Activated T-cell treated with anti-CD3 and anti-CD28 coated beads, Interleukin-2, amount 50 U/mL, for 24 hours (primary cell): ENCODE measurements at places on chromosomes 16 and 17.

- no peak for DNase-seq
- H3K27ac ChIP-seq: peak overlapping the region; percentile 19
- H3K4me3 ChIP-seq: peak overlapping the region; percentile 94
- peaks cover 65% of the 10 kb centered on the region for H3K4me1 ChIP-seq
- H3K27me3 ChIP-seq: no peaks in the 10 kb centered on the region
- H3K36me3 ChIP-seq: peaks cover 65% of the 10 kb centered on the region
Observed at GRCh38 chr17:68514831-68515635, 2.8 kb downstream of the PRKAR1A start.

- no peak for DNase-seq
- H3K27ac ChIP-seq: peak overlapping the region; percentile 89
- H3K4me1 ChIP-seq: peaks cover 63% of the 10 kb centered on the region
- H3K4me3 ChIP-seq: peak overlapping the region; percentile 93
- peaks cover 57% of the 10 kb centered on the region for H3K36me3 ChIP-seq
Observed at GRCh38 chr16:4847774-4848587, 700 bp downstream of the UBN1 start.

- peaks cover 25% of the 10 kb centered on the region for H3K27me3 ChIP-seq
- peaks cover 14% of the 10 kb centered on the region for H3K4me1 ChIP-seq
- no peaks in the 10 kb centered on the region for H3K36me3 ChIP-seq
Observed at GRCh38 chr17:32909787-32910369, 18.1 kb upstream of the TMEM98 start.

DNA sequence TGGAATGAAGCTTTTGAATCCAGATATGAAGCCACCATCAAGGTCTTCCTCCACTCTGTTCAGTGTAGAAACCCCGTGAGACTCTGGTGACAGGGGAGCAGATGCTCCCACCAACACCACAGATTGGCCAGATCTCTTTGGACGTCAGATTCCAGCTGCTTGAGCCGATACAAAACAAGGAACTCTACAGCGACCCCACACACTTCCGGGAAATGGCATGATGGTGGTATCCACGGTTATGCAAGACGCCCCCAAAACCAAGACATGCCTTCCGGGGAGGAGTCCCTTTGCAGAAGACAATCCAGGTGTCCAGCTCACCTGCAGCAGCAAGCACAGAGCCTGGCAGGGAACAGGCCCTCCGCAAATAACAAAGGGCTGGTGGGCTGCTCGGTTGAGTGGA is 19.8 kb upstream of the PITPNA start:
- H3K27ac ChIP-seq: no peak overlapping the region
- no peaks in the 10 kb centered on the region for H3K36me3 ChIP-seq
- no peak overlapping the region for H3K4me3 ChIP-seq
- H3K27me3 ChIP-seq: no peaks in the 10 kb centered on the region
- no peak for DNase-seq
- peaks cover 3% of the 10 kb centered on the region for H3K4me1 ChIP-seq

DNA sequence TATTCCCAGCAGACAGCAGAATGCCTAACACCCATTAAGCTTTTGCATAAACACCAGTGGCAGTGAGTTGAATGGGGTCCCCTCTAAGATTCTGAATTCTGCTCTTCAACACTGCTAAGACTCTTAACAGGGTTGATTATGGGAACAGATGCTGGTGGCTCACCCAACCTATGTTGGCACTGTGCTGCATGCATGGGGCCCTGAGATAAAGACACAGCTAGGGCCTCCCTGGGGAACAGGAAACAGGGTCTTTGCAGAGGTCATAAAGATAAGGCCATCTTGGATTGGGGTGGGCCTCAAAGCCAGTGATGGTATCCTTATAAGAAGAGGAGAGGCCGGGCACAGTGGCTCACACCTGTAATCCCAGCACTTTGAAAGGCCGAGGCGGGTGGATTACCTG is 190.8 kb downstream of the SLC39A11 start:
- no peak overlapping the region for H3K4me3 ChIP-seq
- no peaks in the 10 kb centered on the region for H3K4me1 ChIP-seq

DNA sequence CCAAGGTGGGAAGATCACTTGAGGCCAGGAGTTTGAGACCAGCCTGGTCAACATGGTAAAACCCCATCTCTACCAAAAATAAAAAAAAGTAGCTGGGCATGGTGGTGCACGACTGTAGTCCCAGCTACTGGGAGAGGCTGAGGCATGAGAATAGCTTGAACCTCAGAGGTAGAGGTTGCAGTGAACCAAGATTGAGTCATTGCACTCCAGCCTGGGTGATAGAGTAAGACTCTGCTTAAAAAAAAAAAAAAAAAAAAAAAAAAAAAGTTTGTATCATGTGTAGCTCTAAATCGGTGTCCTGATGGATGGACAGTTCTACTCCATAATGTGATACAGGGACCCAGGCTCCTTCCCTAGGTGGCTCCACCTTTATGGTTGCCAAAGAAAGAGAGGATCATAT is 497.1 kb upstream of the RBFOX1 start:
- no peak for DNase-seq
- H3K4me1 ChIP-seq: no peaks in the 10 kb centered on the region
- H3K27me3 ChIP-seq: no peaks in the 10 kb centered on the region

DNA sequence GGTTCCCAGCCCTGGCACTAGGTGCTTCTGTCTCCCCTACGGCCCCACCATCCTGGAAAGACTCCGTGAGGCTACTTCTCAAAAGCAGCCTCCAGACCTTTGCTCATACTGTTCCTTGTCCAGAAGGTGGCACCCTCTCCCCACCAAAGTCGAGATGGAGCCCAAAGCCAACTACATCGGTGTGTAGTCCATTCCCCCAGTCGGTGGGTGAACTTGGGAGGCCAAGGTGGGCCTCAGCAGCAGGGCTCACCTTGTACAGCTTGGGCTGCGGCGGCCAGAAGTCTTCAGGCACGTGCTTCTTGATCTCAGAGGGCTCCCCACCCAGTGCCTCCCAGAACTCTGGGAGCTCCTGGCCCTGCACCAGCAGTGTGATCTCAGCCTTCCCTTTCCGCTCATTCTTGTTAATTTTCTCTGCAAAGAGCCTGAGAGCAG is 10.2 kb downstream of the FLII start:
- H3K27me3 ChIP-seq: no peaks in the 10 kb centered on the region
- peak; percentile 73 for DNase-seq
- H3K4me1 ChIP-seq: no peaks in the 10 kb centered on the region
- peak overlapping the region; percentile 71 for H3K27ac ChIP-seq

GRCh38 chr17:66763056-66763455 is 71.9 kb upstream of the CACNG5 start:
- H3K4me1 ChIP-seq: peaks cover 11% of the 10 kb centered on the region
- H3K27ac ChIP-seq: peak overlapping the region; percentile 50
- no peak for DNase-seq
- H3K4me3 ChIP-seq: no peak overlapping the region
- peaks cover 75% of the 10 kb centered on the region for H3K36me3 ChIP-seq
- H3K27me3 ChIP-seq: no peaks in the 10 kb centered on the region

- no peak for DNase-seq
- H3K27me3 ChIP-seq: no peaks in the 10 kb centered on the region
- H3K36me3 ChIP-seq: peaks cover 82% of the 10 kb centered on the region
- H3K4me3 ChIP-seq: no peak overlapping the region
- peak overlapping the region; percentile 88 for H3K27ac ChIP-seq
- H3K4me1 ChIP-seq: peaks cover 73% of the 10 kb centered on the region
Observed at GRCh38 chr17:82242977-82243647, 14.3 kb downstream of the SLC16A3 start.

- peak overlapping the region; percentile 47 for H3K27ac ChIP-seq
- DNase-seq: no peak
- no peaks in the 10 kb centered on the region for H3K27me3 ChIP-seq
- peaks cover 12% of the 10 kb centered on the region for H3K36me3 ChIP-seq
- peaks cover 13% of the 10 kb centered on the region for H3K4me1 ChIP-seq
Observed at GRCh38 chr16:81588326-81589081, 143.9 kb downstream of the CMIP start.

GRCh38 chr16:10652730-10653590 is 41.8 kb downstream of the TEKT5 start:
- DNase-seq: no peak
- no peaks in the 10 kb centered on the region for H3K4me1 ChIP-seq
- H3K4me3 ChIP-seq: no peak overlapping the region
- no peaks in the 10 kb centered on the region for H3K36me3 ChIP-seq
- H3K27ac ChIP-seq: no peak overlapping the region
- peaks cover 3% of the 10 kb centered on the region for H3K27me3 ChIP-seq

DNA sequence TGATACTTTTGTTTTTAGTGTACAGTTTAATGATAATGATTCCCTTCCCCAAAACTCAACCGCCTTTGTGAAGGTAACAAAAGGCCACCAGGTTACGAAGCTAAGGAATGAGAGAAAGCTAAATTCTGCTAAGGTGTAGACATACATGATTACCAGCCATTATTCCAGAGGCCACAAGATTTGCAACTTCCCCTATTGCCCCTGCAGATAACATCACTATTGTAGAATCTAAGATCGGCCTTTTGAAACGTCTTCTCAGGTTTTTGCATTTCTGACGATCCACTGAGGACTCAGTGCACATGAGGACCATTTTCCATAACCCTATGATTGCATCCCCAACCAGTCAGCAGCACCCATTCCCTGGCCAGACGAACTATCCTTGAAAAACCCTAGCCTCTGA is 33.9 kb upstream of the SNN start:
- no peak overlapping the region for H3K27ac ChIP-seq
- no peaks in the 10 kb centered on the region for H3K27me3 ChIP-seq
- no peak for DNase-seq
